Stimulated activated CD8-positive, alpha-beta memory T cell treated with anti-CD3 and anti-CD28 coated beads, Interleukin-15, amount 100 ng/mL, for 4 hours (primary cell): ENCODE measurements at places on chromosomes 13 and 19.

- peak; percentile 96 for DNase-seq
Observed at GRCh38 chr19:18192673-18193387, at the start of gene MPV17L2. TSS of gene MPV17L2 (plus strand) at chr19:18193218. CDS start at chr19:18193282, 64 bp downstream.

DNA sequence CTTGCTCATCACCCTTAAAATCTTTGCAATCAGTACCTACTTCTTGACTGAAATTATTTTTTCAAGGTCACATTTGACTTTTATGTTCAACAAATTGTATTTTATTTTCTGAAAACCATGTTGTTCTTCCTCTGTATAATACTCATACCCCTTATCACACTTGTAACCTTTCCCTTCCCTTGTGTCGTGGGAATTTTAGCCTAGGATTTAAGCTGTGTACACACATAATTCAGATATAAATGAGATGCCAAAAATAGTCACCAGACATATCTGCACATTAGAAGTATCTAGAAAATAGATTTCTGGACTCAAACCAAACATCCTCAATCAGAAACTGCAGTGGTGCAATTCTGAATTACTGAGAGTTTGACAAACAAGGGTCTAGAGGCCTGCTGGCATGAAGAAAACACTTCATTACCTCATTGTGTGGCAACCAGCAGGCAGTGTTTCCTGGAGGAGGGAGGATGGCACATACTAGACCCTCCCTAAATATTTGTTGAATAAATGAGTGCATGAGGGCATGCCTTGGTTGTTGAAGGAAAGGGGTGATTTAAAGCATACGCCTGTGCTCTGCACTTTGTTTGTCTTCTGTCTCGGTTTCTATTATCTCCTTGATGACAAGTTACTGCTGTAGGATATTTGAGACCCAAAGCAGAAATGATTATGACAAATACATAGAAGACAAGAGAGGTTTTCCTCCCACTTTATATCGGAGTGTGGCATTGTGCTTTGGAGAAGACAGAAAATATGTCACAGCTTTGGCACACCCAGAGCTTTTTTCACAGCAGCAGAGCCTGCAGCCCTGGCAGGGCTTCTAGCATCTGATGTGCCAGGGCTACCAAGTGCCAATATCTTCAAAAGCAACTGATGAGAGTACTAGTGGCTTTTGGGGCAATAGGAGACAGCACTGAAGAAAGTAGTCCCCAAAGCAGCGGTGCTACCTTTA, 881.1 kb downstream of the PCDH9 start:
- DNase-seq: no peak

GRCh38 chr13:55219538-55219937, 1921.2 kb upstream of the PRR20A start:
- no peak for DNase-seq

- DNase-seq: no peak
Observed at GRCh38 chr19:19179548-19180441, 9.7 kb upstream of the MEF2B start.

GRCh38 chr19:12796146-12797071, 5.1 kb downstream of the JUNB start:
- DNase-seq: peak; percentile 50

- no peak for DNase-seq
Observed at GRCh38 chr13:35343417-35343816, 133.1 kb downstream of the MAB21L1 start.

GRCh38 chr13:43782686-43783085, 4.1 kb downstream of the ENOX1 start:
- no peak for DNase-seq

DNA sequence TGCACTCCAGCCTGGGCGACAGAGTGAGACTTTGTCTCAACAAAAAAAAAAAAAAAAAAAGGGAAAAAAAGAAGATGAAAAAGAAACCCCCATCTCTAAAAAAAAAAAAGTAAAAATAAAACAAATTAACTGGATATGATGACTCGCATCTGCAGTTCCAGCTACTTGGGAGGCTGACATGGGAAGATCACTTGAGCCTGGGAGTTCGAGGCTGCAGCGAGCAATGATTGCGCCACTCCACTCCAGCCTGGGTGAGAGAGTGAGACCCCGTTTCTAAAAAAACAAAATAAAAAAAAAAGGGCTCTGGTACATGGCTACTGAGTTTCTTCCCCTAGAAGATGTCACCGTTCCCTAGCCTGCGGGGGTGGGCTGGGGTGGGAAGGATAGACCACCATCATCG, 2.4 kb upstream of the CATSPERG start:
- DNase-seq: no peak

- peak; percentile 53 for DNase-seq
Observed at GRCh38 chr19:3125900-3126524, 9.8 kb upstream of the GNA15 start.

- no peak for DNase-seq
Observed at GRCh38 chr13:99809496-99809895, 162.1 kb downstream of the ZIC5 start.
